Endothelial cell of umbilical vein (primary cell): ENCODE measurements at places on chromosomes 3 and 15. TPM values are rescaled to one million over a fixed set of nuclear protein-coding genes. Genes with fewer than 3 reads are reported as not detected.

Gene SGO1
- total RNA-seq: 15.5 and 21.7 TPM in 2 replicates

Gene SERPINI2
- not detected in 2 replicates for total RNA-seq

Gene SEMA3G
- total RNA-seq: 22.6 and 24.6 TPM in 2 replicates

Gene CASR
- not detected in 2 replicates for total RNA-seq

Gene PCSK6
- total RNA-seq: 0.69 and 0.72 TPM in 2 replicates

Gene FBXW12
- total RNA-seq: not detected in 2 replicates

Gene PLIN1
- total RNA-seq: 0.12 TPM in 1 of 2 replicates, not detected in the other

DNA sequence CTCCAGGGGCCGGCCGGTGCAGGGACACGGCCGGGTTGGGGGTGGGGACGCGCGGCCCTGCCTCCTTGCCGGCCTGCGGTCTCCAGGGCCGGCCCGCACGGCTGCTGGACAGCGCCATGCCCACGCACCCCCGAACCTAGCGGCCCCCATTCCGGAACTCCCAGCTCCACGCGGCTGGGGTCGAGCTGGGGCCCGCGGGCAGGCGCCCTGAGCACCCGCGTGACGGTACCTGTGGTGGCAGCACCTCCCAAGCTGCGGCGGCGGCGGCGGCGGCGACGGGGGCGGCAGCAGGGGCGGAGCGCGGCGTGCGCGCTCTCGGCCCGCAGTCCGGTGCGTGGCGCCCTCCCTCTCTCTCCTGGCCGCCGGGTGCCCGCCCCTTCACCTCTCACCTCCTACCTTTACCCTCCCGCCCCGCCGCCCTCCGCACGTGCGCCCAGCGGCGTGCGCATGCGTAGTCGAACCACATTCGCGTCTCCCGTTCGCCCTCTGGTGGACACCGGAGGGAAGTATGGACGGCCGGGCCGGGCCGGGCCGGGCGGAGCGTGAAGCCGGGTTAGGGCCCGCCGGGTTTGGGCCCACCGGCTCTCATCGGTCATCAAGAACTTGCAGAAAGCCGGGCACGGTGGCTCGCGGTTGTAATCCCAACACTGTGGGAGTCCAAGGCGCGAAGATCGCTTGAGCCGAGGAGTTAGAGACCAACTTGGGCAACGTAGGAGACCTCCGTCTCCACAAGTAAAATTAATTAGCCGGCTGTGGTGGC lies at the start of gene SCAP:
Gene SCAP (minus strand): TSS at position 372 of the 760 bp plus-strand sequence. CDS start 32,948 bp downstream, outside the sequence.
- peak; percentile 85 for DNase-seq

- peak; percentile 90 for DNase-seq
Measured at GRCh38 chr3:25594007-25594502, 70.7 kb downstream of the TOP2B start.

DNA sequence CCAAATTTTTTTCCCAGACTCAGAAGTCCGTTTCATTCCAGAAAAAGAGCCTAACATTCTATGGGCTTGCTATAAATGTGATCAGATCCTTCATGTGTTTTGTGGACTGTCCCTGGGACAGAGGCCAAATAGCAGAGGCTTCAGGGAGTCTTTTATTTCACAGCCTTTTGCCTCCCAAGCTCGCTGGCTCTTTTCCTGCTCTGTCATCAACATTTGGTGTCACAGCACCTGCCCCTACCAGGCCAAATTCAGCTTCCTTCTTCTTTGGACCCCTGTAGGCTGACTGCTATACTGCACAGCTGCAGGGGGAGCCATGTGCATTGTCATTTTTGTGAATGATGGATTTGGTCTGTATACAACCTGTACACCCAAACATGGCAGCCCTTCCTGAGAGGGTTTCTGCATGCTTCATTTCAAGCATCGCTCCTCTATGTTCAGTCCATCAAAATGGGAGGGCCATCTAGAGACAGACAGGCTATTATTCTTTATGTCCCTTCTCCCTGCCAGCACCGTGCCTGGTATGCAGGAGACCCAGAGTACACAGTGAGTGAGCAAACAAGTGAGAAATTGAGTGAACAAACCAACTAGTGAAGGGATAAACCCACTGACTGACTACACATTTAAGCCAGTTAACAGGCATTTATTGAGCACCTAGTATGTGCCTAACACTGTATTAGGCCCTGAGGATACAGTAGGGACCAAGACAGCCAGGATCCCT lies 17.9 kb upstream of the RPP14 start:
- DNase-seq: no peak

GRCh38 chr15:43209059-43209824 lies 11.6 kb downstream of the EPB42 start:
- no peak for DNase-seq

DNA sequence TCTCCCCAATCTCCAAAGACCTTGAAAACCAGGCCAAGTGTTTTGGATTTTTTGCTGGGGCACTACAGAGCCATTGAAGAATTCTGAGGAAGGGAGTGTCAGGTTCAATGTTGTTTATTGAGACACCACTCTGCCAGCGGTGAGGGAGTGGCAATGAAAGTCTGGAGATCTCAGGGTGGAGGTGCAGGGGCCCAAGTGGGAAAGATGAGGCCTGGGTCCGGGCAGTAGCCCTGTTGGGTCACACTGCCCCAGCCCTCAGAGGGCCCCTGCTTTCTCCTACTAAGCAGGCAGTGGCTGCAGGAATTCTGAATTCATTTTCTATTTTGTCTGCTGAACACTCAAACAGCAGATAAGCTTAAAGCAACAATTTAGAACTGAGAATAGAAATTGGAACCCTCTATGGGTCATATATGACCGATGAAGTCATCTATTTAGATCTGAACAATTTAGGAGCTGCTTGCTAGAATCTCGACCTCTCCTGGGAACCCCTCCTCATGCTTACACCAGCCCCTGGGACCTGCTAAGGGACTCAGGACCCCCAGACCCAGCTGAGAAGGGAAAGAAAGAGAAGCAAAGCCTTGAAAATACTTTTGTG lies 17.9 kb downstream of the HRH1 start:
- DNase-seq: no peak

GRCh38 chr3:69088063-69088462 lies 3.3 kb downstream of the ARL6IP5 start:
- DNase-seq: peak; percentile 33

- DNase-seq: peak; percentile 98
Measured at GRCh38 chr15:57510647-57511046, 81.1 kb upstream of the MYZAP start.

GRCh38 chr3:129360171-129360611 lies 68.2 kb downstream of the EFCAB12 start:
- no peak for DNase-seq

- DNase-seq: no peak
Measured at GRCh38 chr15:85063088-85063487, 81.4 kb downstream of the PDE8A start.

- no peak for DNase-seq
Measured at GRCh38 chr3:123503203-123503602, 54.3 kb upstream of the ADCY5 start.

DNA sequence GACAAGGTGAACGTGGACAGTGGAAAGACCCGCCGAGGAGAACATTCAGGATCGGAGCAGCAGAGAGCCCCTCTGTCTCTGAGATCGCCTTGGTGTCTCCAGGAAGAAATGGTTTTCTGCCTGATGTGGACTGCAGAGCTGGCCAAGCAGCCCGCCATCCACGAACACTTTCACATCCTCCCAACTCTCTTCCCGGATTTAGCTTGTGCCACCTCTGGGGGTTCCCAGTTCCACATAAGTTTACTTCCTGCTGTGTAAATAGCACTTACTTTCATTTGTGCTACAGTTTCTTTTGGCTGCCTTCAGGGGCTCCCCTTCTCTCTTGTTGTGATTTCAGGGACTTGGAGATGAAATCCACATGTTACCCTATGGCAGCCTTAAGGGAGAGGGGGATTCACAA lies 48.4 kb downstream of the SEMA5B start:
- no peak for DNase-seq

GRCh38 chr3:13655061-13655913 lies 106.4 kb downstream of the FBLN2 start:
- DNase-seq: peak; percentile 17

DNA sequence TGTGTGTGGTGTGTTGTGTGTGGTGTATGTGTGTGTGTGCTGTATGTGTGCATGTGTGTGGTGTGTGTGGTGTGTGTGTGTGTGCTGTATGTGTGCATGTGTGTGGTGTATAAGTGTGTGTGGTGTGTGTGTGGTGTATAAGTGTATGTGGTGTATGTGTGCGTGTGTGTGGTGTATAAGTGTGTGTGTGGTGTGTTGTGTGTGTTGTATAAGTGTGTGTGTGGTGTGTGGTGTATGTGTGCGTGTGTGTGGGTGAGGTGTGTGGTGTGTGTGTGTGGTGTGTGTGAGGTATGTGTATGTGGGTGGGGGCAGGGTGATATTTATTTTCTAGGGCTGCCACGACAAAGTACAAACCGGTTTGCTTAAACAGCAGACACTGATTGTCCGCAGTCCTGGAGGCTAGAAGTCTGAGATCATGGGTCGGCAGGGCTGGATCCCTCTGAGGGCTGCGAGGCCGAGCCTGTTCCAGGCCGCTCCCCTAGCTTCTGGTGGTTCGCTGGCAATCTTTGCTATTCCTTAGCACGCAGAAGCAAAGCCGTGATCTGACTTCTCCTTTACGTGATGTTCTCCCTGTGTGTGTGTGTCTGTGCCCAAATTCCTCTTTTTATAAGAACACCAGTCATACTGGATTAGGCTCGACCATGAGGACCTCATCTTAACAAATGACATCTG lies 160.2 kb downstream of the XXYLT1 start:
- DNase-seq: no peak

DNA sequence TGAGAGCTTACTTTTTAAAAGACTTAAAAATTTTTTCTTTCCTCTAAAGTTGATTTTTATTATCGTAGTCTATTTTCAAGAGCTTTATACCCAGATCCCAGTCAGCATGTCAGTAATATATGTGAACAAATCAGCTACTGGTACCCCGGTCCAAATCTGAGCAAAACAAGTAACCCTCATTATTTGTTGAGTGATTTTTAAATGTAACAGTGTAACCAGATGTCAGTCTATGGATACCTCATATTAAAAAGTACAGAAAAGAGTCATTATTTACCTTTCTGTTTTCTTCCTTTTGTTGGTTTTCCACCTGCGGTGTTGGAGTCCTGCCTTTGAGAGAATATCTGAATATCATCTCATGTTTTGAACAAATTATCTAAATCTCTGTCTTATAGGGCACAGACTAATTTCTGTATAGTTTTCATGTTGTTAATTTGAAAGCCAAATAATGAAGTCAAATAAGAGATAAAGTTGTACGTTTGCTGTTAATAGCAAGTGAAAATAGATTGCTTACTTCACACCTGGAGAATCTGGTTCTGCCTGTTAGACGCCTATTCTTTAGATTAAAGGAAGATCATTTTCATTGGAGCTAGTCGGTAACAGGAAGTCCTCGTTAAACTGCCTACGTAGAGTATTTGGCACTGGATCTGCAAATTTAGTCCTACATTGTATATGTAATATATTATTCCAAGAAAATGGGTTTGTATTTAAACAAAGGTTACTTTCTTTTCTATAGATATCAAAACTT lies at the start of gene STX19:
Gene STX19 (minus strand): TSS at position 505 of the 745 bp plus-strand sequence. CDS start 13,328 bp downstream, outside the sequence.
- DNase-seq: no peak

GRCh38 chr3:16136055-16136454 lies 38.4 kb upstream of the GALNT15 start:
- no peak for DNase-seq

GRCh38 chr3:43582866-43583265 lies 38.9 kb downstream of the ANO10 start:
- no peak for DNase-seq

DNA sequence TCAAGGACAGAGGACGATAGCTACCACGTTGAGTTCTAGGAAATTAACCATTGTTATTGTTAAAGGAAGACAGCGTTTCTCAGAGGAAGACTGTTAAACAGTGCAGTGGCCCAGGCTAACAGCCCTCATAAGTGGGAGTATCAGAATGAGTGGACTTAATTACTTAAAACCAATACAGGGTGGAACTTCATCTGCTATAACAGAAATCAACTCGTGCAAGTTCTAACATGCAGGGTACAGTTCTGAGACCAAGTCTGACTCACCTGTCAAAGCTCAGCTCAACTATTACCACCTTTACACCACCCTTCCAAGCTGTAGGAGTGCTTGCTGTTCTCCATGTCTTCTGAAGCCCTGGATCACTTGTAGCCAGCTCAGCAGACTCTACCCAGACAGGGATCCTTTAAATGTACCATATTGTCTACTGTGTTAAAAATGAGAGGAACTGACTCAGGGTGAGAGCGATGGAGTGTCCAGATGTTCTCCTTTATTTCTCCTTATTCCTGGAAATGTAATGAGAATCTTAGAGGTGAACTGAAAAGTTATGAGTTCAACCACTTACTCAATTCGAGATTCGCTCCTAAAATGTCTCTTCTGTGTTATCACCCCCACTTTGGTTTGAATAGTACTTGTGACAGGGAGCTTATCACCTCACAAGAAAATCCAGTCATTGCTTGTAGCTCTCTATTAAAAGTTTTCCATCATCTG lies 26.5 kb downstream of the CD86 start:
- DNase-seq: no peak

- no peak for DNase-seq
Measured at GRCh38 chr3:143146486-143147274, 27.1 kb downstream of the CHST2 start.

GRCh38 chr15:79743032-79743431 lies 153.8 kb downstream of the MTHFS start:
- DNase-seq: no peak

DNA sequence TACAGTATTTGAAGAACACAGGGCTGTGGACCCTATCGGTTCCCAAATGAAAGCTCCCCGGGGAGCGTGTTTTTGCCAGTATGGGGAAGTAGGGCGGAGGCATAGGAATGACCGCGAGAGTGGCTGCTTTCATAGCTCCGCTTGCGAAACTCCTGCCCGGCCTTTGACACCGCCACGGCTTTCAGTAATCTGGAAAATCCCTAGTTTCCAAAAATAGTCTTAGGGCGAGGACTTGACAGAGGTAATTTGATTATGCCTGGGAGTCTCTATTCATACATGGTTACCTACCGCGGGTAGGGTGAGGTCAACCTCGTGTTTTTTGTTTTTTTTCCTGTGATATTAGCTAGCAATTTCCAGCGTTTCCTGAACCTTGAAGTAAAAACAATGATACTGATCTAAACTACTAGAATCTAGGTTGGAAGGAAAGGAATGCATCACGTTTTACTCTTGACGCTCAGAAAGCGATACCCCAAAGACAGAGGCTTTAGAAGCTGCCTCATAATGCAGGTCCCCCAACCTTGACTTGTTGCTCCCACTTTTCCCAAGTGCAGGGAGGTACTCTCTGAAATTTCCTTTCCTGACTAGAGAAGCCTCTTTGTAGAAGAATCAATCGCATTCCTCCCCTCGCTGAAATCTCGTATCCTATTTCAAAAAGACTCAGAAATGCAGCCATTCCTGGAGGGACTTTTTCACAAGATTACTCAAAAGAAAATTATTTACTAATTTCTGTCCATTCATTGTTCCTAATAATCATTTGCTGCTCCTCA lies 894 bp upstream of the CCNL1 start:
- DNase-seq: peak; percentile 93

- DNase-seq: no peak
Measured at GRCh38 chr3:42345811-42346210, 64.6 kb downstream of the LYZL4 start.

DNA sequence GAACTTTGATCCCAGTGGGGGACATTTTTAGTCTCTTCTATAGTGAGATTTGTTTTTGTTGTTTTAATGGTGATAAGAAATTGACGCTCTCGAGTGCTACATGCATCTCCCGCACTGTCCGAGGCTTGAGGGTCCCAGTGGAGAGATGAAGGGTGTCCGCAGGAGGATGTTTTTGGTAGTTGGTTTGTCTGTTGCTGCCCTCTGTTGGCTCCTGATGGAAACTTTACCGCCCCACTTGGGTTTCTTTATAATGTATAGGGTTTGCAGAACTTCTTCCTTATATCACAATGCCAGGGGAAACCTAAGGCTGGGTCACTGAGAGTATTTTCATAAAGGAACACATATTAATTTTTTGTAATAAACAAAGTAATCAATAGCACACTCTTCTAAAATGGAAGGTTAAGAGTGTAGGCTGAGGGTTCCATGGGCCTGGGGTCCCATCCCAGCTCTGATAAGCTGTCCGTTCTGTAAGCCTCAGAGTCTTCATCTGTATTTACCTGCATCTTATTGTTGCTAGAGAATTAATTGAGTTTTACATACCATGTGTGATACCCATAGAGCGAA lies 185.3 kb upstream of the FEZF2 start:
- DNase-seq: peak; percentile 29
